ENCODE measurements at places on chromosomes 12 and 14. TPM values are rescaled to one million over a fixed set of nuclear protein-coding genes. Genes with fewer than 3 reads are reported as not detected.

- DNase-seq, result no peak
These were observed 103.7 kb downstream of the SCARB1 start for GRCh38 chr12:124759841-124760503.

GRCh38 chr12:15717940-15718567 lies 71.1 kb downstream of the EPS8 start:
- DNase-seq, result no peak

- no peak for DNase-seq
These were observed 40.3 kb downstream of the EVL start for GRCh38 chr14:100105357-100106169.

DNA sequence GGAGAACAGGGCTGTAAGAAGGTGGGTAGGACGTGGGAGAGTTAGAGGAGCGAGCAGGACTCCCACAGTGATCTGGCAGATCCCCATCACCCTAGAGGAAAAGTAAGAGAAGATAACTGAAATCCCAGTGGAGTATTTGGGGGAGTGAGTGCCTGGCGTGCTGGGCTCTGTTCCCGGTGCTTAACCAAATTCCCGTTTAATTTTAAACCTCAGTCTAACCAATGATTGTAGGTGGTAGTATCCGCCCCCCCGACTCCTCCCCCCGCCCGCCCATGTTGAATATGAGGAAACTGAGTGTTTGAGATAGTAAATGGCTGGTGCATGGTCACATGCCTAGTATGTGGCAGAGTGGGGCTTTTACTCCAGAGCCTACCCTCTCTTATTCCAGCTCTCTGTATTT lies 1.2 kb downstream of the TARBP2 start:
- DNase-seq, result no peak

- DNase-seq, result no peak
These were observed 6.7 kb downstream of the B4GALNT1 start for GRCh38 chr12:57626111-57626920.

DNA sequence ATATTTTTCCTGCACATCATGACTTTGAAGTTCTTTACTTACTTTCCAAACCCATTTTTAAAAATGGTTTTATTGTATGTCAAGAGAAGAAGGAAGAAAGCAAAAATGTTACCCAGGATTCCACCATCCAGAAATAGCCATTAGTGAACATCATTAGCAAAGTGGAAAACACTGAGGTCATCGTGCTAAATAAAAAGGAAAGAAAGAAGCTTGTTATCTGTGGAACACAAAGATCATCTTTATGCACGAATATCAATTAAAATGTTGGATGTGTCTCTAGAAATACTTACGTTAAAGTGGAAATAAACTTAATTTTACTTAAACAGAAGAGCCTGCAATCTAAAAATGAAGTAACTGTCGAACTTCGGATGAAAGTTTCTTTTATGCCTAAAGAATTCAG lies 27.3 kb downstream of the SFSWAP start:
- no peak for DNase-seq

CLEC6A gene
- total RNA-seq, result not detected
